ENCODE measurements at places on chromosomes 4 and X. TPM values are rescaled to one million over a fixed set of nuclear protein-coding genes. Genes with fewer than 3 reads are reported as not detected.

PCYT1B gene
- total RNA-seq: not detected

EGF gene
- 0.33 TPM for total RNA-seq

PNCK gene
- total RNA-seq: not detected

POU4F2 gene
- total RNA-seq: not detected

IQSEC2 gene
- total RNA-seq: 0.22 TPM

UGT2B15 gene
- not detected for total RNA-seq

Measured in dermis lymphatic vessel endothelial cell (primary cell).